ENCODE measurements at places on chromosomes 3 and 15.

- peak; percentile 62 for DNase-seq
Measured at GRCh38 chr3:149448331-149448831, 26.1 kb upstream of the TM4SF4 start.

DNA sequence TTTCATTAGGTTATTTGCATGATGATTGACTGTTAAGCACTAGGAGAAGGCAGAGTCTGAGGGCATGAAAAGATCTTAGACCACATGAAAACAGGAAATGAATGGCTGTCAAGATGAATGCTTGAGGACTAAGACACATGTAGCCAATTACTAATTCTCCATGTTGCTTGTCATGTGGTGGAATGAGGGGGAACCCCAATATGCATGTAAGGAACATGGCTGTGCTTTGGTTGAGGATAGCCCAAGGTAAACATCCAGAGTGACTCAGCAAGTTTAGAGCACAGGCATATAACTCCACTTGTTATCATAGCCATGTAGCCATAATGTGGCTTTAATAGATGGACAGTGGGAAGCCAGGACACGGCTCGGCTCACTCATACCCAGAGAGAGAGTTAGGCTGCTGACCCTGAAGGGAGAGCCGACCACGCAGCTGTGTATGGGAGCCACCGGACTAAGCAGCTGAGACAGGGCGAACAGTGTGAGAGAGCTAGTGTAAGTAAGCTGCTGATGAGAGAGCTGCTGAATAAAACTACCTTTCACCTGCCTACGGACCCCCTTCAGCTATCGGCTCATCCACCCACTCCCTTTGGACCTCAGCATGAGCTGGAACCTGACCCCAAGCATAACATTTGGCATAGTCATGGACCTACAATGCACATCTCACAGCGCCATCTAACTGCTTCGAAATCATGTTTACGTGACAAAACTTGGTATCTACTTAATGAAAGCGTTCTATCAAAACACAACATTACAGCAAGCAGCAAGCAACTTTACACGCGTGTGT, 37.6 kb downstream of the ANO10 start:
- DNase-seq, result peak; percentile 40

- peak; percentile 61 for DNase-seq
Measured at GRCh38 chr3:190217081-190217480, 96.4 kb upstream of the P3H2 start.

GRCh38 chr3:190302212-190302867, 19.9 kb downstream of the CLDN1 start:
- no peak for DNase-seq

DNA sequence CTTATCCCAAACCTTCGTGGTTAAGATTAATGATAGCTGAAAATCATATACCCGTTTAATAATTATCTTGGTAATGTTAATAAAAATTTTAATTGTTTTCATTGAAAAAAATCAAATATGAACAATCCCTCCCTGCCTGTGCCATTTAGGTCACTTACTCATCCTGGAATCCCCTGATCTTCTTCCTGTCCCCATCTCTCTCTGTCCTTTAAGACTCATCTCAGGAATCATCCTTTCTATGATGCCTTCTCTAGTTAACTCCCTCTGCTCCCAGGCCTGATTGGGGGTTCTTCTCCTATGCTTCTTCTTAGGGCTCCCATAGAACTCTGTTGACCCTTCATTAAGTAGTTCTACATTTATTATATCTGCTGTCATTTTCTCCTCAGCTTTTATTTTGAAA, 91.6 kb downstream of the MBNL1 start:
- no peak for DNase-seq

DNA sequence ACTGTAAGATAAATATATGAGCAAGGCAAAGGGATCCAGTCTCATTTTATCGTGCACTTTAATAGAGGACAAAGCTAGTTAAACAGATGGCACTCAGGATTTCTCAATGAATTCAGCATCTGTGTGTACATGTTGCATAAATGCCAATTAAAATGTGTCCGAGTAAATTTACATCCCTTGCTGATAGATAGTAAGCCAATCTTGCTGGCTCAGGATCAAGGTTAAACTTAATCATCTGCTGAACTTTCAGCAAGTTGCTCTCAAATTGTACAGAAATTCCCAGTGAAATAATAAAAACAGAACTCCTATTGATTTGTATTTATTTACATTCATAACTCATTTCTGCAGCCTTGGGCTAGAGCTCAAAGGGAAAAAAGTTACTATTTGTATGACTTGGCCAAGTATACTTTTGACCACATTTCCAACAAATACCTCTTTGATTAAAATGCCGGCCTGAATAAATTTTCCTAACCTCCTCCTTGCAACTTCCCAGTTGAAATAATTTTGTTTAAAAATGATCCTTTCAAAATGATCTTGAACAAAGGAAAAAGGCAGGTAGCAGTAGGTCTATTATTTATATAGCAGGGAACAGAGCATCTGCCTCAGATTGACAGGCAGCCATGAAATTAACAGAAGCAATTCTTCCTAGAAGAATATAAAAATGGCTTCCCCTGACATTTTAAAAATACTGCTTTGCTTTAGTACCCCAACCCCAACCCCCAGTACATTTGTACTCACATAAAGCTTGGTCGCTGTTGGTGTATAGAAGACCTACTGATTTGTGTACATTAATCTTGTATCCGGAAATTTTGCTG, 1001.9 kb downstream of the ROBO1 start:
- DNase-seq, result peak; percentile 50

DNA sequence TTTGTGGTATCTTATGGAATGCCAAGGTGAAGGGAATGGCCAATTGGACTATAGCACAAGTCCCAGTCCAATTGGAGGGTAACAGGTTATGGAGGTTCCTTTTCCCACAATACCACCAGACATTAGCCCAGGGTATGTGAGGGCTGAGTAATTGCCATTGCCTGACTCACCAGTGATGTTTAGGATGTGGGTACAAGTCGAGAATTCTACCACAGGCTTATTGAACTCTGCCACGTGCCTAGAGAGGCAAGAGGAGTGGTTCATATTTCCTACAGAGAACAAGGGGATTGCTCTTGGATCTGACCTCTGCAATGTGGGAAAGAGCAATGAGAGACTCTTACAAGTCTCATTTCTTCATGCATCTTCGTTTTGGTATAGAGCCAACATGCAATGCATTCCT, 85.0 kb upstream of the XCR1 start:
- no peak for DNase-seq

DNA sequence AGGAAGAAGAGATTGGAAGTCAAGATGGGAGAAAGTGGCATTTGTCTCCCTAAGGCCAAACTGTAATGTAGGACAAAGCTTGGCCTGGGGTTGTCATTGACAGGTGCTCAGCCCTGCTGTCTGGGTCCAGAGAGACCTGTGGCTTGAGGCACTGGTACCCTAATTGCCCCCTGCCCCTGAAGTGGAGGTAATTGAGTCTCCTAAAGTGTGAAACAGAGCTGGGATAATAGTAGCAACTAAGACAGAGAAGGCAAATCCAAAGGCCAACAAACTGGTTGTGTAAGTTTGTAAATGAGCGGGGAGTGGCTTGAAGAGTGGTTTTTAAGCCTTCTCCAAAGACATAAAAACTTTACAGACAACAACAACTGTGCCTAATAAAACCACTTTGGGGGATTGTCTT, 264.2 kb upstream of the ROPN1 start:
- DNase-seq, result no peak

GRCh38 chr15:51580982-51581381, 41.6 kb downstream of the DMXL2 start:
- DNase-seq, result no peak

DNA sequence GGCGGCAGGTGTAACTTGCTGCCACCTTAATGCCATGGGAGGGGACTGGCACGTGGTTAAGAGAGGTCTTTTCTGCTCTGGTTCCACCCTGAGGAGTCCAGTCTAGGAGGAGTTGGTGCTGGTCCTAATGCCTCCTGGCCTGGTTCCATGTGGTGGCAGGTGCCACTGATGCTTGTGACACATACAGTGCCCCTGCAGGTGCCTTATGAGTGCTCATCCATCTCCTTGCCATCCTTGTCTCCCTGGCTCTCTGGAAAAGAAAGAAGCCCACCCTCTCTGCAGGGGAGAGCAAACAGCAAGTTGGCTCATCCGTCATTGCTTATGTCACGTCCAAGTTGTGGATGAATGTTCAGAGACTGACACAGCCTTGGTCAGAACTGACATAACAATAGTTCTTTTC, 175.8 kb upstream of the DPH6 start:
- DNase-seq, result no peak

DNA sequence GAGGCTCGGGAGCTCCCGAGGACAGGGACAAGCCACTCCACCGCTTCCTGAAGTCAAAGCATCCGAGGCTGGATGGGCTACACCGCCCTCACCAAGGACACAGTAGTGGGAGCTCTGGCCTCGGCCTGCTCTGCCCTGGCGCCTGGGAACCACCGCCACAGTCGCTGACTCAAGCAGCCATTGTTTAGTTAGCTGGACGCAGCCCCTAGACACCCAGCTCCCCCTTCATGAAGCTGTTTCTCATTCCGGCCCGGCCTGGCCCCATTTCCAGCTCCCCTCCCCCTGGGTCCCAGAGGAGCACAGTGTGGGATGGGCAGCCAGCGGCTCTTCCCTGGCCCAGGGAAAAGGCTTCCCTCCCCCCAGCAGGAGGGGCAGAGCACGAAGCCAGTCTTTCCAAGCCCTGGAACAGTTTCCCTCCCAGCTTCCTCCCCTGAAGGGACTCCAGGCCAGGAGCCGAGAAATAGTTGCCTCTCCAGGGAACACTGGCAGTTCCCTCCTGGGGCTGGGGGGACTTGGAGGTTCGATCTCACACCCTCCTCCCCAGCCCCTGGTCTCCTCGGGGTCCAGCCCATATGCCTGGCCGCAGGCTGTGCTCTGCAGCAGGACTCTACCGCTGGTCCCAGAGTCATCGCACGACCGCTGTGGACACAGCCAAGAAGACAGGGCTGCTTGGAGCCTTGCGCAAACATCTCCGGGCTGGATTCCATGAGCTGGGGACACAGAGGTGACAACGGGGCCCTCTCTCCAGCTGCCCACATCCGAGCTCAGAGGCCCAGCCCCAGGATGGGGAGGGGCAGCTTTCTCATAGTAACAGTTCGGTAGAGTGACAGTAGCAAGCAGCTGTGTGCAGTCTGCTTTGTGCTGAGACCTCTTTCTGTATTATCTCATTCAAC, 10.0 kb downstream of the PLXND1 start:
- peak; percentile 97 for DNase-seq

GRCh38 chr3:183555541-183556081, at the start of gene KLHL6:
KLHL6 (minus strand) TSS chr3:183555706; CDS start chr3:183555653, 53 bp downstream.
- no peak for DNase-seq

DNA sequence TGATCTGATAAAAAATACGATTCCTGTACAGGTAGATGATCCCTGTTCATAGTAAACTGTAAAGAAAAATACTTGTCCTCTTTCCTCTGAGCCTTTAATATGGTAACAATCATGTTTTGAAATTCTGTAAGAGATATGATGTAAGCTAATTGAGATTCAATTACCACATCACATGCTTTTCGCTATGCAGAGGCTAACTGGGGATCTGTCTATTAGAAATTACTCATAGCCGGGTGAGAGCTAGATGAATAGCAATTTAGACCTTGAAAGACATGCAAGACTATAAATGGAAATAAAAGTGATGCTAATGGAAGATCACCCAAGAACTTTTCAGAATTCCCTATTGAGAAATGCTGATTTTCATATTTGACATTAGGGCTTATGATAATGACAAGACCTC, 579.9 kb upstream of the ZNF717 start:
- peak; percentile 11 for DNase-seq

- no peak for DNase-seq
Measured at GRCh38 chr3:180330440-180330839, 271.5 kb upstream of the TTC14 start.

DNA sequence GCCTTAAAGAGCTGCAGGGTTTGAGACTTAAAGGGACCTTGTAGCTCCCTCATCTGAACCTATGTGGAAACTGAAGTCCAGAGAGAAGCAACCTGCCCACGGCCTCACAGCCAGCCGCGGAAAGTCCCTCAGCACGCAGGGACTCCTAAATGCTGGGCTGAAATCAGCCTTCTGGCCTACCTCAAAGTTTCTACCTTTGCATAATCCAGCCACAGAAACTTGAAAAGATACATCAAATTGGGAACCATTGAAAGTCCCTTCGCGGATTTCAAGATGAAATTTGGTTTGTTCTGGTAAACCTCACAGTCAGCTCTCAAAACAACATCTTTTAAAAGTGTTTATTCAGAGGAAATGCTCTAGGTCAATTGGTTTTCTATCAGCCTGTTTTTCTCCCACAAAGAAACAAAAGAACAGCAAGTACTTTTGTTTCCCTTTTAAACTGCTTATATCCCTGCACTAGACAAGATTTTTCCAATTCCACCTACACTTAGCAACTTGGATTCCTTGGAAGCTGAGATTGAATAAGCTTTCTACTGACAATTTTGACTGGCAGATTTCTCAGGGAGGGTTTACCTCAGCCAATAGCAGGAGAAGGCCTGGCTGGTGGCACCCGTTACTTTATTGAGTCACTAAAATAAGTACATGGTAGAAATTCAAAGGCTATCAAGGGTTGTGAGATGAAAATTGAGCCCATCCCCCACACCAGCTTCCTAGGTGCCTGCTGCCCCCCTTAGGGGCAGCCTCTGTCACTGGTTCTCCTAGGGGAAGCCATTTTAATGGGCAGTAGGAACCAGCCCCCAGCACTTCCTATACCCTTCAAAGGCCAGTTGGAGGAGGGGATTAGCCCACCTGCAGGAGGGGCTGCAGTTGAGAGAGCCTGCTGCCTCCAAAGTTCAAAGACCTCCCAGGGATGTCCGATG, 171.2 kb downstream of the ADAMTS17 start:
- DNase-seq, result no peak

- DNase-seq, result no peak
Measured at GRCh38 chr15:68494573-68495110, 62.7 kb upstream of the ITGA11 start.

DNA sequence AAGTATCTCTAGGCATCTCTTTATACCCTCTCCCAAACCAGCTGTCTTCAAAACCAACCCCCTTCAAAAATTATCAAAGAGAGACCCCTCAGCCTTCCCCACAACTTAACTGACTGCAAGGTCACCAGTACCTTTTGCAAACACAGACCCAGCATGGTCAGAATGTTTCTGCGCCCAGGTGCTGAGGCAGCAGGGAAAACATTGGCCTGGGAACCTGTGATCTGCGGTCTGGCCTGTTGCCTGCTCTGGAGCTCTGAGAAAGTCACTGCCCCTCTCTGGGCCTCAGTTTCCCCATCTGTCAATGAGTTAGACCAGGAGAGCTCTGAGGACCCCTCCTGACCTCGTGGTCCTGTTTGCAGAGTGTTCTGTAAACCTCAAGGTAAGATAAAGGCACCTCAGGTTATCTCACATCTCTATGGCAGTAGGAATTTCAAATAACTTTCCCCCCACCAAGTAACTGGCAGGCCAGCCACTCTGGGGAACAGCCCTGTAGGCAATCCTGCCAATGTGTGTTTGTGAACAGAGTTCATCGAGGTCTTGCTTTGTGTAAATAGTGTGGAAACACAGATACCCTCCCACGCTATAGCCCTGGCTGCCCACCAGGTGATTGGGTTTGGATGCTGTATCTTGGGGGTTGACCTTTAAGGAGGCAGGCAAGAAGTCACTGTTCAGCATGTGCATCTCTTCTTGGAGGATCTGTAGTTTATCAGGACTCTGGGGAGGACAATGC, 50.0 kb upstream of the SMAD6 start:
- DNase-seq, result no peak

GRCh38 chr3:170914690-170915089, 6.3 kb upstream of the EIF5A2 start:
- DNase-seq, result peak; percentile 3

Data from foreskin fibroblast (primary cell).